ENCODE measurements at places on chromosomes 7 and 10.

- DNase-seq: no peak
Observed at GRCh38 chr7:95047291-95047690, 139.9 kb downstream of the PPP1R9A start.

- DNase-seq: no peak
Observed at GRCh38 chr10:130749911-130750310, 561.6 kb downstream of the TCERG1L start.

- no peak for DNase-seq
Observed at GRCh38 chr7:65285906-65286864, 87.5 kb upstream of the ZNF92 start.

- DNase-seq: no peak
Observed at GRCh38 chr10:14587540-14588083, 187.1 kb downstream of the FAM107B start.

- DNase-seq: no peak
Observed at GRCh38 chr7:10212649-10213048, 761.0 kb upstream of the PHF14 start.

DNA sequence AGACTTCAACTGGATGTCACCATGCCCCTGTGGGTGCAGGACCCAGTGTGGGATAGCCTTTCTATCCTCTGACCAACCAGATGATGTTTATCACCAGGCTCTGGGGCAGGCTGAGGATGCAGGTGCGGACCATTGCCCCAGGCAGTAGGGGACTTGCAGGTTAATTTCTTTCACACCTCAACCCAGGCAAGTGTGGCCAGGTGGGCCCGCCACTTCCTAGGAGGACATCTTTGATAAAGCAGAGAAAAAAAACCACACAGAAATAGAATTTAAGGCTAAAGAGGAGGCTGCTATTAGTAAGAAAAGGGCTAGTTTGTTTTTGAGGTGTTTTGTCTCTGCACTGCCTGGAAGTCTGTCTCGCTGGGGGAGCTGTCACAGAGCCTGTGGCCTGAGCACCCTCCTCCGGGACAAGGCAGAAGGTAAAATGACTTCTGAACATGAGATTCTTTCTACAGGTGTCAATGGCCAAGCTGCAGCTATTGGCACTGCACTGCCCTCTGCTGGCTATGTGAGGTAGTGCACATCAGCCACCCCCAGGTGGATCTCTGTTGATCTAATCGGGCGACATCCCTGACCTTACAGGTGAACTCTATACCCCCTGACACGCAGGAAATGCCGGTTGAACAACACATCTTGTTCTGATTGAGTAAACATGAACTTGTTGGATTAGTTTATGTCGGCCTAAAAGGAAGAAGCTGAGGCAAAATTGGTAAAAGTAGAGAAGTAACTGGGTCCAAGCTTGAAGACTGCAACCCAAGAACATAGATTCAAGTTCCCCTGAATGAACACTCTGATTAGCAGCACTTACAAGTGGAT lies 21.0 kb downstream of the UPP1 start:
- peak; percentile 85 for DNase-seq

GRCh38 chr10:36385693-36386092 lies 739.7 kb upstream of the ANKRD30A start:
- DNase-seq: no peak

DNA sequence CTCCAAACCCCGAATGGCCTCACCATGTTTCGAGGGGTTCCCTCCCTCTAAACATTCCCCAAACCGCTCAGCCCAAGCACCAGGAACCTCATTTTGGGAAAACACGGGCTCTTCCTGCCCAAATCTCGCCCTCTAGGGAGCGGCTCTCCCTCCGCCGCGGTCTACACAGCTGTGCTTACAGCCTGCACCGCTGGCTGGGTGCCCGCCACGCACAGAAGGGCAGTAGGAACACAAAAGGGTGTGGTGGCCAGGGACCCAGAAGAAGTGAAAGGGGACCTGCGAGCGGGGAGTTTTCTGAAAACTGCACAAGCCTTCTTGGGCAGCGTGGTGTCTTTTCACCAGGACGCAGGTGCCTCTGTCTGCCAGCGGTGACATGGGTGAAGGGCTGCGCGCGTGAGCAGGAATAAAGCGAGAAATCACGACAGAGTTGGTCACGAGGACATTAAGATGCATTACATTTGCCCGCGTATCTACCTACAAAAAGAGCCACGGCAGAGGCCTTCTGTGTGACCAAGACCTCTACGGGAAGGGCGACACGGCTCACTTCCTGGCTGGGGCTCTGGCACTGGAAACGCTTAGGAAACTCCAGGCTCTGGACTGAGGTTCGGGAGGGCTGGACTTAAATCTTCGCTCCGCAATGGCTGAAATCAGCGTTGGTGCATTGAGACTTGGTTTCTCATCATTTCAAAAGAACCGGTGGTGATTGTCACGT lies 171.7 kb downstream of the LSM5 start:
- DNase-seq: no peak

DNA sequence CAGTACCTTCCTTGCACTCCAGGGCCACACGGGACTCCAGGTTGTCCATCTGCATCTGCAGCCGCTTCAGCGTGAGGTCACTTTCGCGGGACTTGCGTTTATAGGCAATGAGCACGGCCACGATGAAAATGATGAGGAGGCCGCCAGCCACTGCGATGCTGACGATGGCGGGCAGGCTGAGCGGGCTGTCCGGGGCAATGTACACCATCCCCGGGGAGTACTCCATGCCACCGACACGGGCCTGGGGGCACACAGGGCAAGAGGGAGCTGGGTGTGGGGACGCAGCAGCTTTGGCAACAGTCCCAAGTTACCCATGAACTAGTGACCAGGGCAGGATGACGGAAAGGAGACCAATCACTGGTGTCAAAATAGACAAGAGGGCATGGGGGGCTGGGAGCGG lies 396.6 kb downstream of the PLXNA4 start:
- DNase-seq: no peak

- no peak for DNase-seq
Observed at GRCh38 chr10:31031205-31031557, 484 bp downstream of the ZNF438 start.

GRCh38 chr10:49200854-49201253 lies 12.7 kb upstream of the TMEM273 start:
- DNase-seq: no peak

- DNase-seq: no peak
Observed at GRCh38 chr7:134744569-134744968, 34.9 kb upstream of the CALD1 start.

GRCh38 chr10:96756111-96756903 lies 36.0 kb upstream of the PIK3AP1 start:
- no peak for DNase-seq

DNA sequence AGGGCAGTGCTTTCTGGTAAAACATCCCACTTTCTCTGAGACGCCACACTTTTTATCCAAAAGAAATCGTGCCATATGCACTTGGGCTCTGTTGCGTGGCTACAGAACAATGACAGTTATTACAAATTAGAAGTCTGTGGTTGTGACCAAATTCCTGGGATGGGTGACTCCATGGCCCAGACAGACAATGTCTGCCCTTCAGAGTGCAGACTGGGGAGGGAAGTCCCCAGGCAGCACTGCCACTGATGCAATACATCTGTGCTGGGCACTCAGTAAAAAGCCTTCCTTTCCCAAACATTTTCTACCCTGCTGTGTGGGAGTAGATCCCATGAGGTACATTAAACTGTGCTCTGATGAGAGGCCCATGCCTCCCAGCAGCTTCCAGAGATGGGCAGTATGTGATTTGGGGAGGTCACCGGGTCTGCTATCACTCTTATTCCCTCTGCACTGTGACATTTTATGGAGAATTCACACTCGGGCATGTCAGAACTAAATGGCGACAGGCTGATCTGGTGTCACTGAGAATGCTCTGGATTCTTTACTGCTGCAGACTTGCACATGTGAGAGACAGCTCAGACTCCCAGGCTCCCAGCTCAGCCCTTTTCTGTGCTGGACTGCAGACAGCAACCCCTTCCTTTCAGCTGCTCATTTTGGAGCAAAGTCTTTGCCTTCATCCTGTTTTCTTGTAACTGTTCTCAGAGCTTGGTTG lies 243.5 kb upstream of the ZNF32 start:
- DNase-seq: no peak

DNA sequence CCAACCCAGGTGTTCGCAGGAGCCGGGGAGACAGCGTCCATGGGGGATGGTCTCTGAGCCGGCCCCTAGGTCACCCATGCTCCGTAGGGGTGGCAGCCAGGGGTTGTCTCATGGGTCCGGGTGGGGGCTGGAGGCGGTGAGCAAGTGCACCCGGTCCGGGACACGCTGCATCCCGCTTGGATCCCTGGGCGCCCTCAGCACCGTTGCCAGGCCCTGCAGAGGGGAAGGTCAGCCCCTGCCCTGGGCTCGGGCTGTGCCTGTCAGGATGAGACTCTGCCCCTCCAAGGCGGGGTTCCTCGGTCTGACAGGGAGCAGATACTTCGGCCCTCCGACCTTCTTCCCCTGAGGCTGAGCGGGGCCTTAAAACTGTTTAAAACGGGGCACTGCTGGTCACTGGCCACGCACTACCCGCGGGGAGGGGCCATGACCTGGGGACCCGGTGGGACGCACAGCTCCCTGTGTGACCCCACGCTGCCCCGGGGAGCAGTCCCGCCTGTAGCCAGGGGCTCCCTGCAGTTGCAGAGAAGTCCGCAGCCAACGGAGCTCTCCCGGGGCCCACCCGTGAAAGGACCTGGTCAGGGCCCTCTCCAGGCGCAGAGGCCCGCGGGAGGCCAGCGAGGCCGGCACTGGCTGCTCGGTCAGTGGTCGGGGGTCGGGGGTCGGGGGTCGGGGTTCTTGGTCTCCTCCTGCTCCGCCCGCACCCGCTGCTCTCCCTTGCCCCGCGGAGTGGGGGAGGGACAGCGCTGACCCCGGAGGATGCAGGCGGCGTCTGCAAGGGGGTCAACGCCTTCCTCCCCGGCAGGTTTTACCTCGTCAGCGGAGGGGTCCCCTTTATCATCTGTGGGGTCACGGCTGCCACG lies 33.4 kb upstream of the KNDC1 start:
- DNase-seq: no peak

Measured in stimulated activated CD4-positive, alpha-beta T cell treated with anti-CD3 and anti-CD28 coated beads, Interleukin-1b, Interleukin-23, amount 100 ng/mL, for 48 hours (primary cell).